ENCODE measurements at places on chromosomes 7 and 10.
A peak's percentile ranks its signal among the peaks of the same experiment; 100 is the strongest.

DNA sequence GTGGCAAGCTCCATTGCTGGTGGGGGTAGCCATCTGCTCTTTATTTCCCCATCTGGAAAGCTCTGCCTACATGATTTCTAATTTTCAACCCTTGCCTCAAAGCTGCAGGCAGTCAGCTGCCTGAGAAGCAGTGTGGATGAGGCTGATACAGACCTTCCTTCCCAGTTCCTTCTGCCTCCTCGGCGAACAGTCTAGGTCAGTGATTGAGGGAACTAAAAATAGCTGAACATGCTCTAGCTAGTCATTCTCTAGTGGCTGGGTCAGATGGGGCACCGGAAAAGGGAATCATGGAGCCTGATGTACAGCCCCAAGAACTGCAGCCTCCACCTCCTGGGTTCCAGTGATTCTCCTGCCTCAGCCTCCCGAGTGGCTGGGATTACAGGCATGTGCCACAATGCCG lies 48.7 kb downstream of the NAMPT start:
- no peak for DNase-seq

- no peak for DNase-seq
Measured at GRCh38 chr10:34664706-34665105, 150.4 kb downstream of the PARD3 start.

GRCh38 chr10:61452151-61452651 lies 980 bp downstream of the TMEM26 start:
- DNase-seq = no peak

GRCh38 chr7:155191137-155191536 lies 106.5 kb upstream of the INSIG1 start:
- DNase-seq = no peak

DNA sequence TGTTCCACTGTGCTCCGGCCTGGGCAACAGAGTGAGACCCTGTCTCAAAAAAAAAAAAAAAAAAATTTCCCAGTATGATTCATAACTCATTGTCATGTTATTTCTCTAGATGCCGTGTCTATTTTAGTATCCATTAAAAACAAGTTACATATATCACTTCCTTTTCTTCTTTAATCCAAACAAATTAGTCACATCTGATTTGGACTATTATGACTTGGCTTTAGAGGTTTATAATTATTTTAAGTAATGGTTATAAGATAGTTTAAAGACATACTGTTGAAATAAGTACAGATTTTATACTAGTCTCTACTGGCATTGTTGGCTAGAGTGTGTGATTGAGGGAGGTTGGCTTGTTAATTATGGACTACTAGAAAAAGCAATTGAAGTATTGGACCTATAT lies 53.3 kb downstream of the ZMYND11 start:
- no peak for DNase-seq

- peak; percentile 60 for DNase-seq
Measured at GRCh38 chr10:131786756-131787605, 113.8 kb upstream of the PPP2R2D start.

DNA sequence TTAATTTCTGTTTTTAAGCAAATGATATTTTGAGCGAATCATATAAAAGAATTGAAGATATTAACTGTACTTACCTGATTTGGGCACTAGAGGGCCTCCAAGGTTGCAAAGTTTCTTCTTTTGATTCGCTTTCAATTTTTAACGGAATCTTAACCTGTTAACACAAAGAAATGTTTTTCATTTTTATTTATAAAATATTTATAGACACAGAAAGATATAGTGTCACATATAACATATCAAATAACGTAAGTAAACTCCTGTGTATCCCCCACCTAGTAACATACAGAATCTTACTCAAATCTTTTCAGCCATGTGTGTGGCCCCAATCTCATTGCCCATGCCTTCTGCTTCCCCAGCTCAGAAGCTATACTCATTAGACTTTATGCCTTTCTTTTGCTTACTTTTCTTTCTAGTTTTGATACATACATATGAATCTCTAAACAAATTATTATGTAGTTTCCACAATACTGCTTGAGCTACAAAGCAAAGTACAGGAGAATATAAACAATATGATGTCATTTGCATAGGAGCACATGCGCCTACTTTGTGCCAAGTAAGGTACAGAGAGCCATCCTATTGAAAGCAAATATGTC lies 49.5 kb upstream of the ZPBP start:
- DNase-seq = peak; percentile 59

- no peak for DNase-seq
Measured at GRCh38 chr7:102318482-102318971, 31.9 kb downstream of the SH2B2 start.

GRCh38 chr10:5442065-5442989 lies 30.0 kb downstream of the NET1 start:
- DNase-seq = peak; percentile 91

GRCh38 chr10:61662794-61663259 lies at the start of gene CABCOCO1:
Gene CABCOCO1, plus strand, starts transcription at chr10:61662929. Its CDS starts 44 bp downstream, at chr10:61662973.
- no peak for DNase-seq

Measured in OCI-M1 (cell line).